ENCODE measurements at places on chromosomes 16 and 17. TPM values are rescaled to one million over a fixed set of nuclear protein-coding genes. Genes with fewer than 3 reads are reported as not detected.

The DNASE1L2 gene
- total RNA-seq = 0.87 TPM

The CA5A gene
- total RNA-seq = not detected

The KRT24 gene
- total RNA-seq = not detected

The DNAH17 gene
- total RNA-seq = not detected

The PDILT gene
- not detected for total RNA-seq

The TNP2 gene
- not detected for total RNA-seq

The KRTAP2-3 gene
- 1.00 TPM for total RNA-seq

The TP53TG3F gene
- total RNA-seq = not detected

The KRT28 gene
- total RNA-seq = not detected

The KCNG4 gene
- not detected for total RNA-seq

The ABCA6 gene
- total RNA-seq = 7.9 TPM

The MYH1 gene
- total RNA-seq = not detected

Measured in uterine smooth muscle cell (primary cell).